ENCODE measurements at places on chromosomes 12 and 14. TPM values are rescaled to one million over a fixed set of nuclear protein-coding genes. Genes with fewer than 3 reads are reported as not detected.

Gene NEUROD4
- polyA plus RNA-seq, result not detected

Gene IKZF4
- 16.3 TPM for polyA plus RNA-seq

Gene PSMC6
- 105 TPM for polyA plus RNA-seq

Gene PAX9
- polyA plus RNA-seq, result 0.29 TPM

Gene TMCC3
- polyA plus RNA-seq, result 44.7 TPM

Gene SGPP1
- polyA plus RNA-seq, result 37.4 TPM

Gene IFNG-AS1
- polyA plus RNA-seq, result not detected

Gene RBP5
- 18.4 TPM for polyA plus RNA-seq

Gene NUMB
- polyA plus RNA-seq, result 86.4 TPM

Gene RDH11
- 52.3 TPM for polyA plus RNA-seq

Gene CAPZA3
- not detected for polyA plus RNA-seq

GRCh38 chr12:24133384-24133783, 183.9 kb upstream of the SOX5 start:
- no peak for DNase-seq

- no peak for DNase-seq
Measured at GRCh38 chr12:95790033-95790916, at the start of gene NTN4. Gene NTN4 (minus strand): TSS chr12:95790764. CDS start chr12:95790309, 455 bp downstream.

DNA sequence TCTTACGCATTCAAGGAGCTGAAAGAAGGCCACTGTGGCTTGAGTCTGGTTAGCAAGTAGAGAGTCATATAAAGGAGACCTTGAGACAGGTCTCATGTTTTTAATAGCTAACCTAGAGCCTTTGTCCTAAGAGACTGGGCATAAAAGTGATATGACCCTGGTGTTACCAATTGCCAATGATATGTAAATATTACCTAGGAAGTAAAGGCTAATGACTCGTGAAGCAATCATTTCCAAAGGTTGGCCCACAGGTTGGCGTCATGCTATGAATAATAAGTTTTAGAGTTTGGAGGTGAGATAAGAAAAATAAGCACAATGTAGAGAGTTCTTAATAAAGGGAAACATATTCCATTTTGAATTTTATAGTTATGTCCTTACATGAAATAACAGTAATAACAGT, 116.6 kb upstream of the PLEKHA5 start:
- DNase-seq, result no peak

DNA sequence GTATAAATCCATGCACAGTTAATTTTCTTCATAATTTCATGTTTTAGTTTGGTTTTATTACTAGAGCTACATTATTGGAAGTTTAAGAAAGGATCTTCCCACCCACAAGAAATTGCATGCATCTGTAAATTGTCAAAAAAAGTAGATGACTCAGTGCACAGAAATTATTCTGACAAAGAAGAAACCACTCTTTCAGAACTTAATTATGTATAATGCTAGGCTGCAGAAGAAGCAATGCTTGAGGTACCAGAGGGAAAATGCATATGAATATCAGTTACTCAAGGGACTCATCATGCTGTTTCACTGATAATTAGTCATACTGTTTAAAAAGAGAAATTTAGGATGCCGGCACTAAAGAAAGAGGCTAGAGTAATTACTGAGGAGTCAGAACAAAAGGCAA, 147.0 kb downstream of the SLC16A7 start:
- no peak for DNase-seq

DNA sequence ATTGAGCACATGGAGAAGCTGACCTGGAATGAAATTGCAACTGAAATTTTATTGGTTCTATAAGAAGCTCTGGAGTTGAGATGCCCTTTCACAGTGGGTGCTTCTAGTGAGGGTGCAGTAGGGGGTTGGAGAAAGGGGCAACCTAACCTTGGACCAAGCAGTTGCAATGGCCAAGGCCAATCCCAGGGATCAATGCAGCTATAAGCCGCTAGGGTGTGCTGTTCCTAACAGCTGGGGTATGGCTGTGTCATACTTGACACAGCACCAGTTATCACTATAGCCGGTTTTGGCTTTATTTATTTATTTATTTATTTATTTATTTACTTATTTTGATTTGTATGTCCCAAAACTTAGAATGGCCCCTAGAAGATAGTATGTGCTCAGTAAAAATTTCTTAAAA, 505.9 kb downstream of the FLRT2 start:
- no peak for DNase-seq

GRCh38 chr12:5969974-5970690, 25.1 kb upstream of the ANO2 start:
- DNase-seq, result no peak

DNA sequence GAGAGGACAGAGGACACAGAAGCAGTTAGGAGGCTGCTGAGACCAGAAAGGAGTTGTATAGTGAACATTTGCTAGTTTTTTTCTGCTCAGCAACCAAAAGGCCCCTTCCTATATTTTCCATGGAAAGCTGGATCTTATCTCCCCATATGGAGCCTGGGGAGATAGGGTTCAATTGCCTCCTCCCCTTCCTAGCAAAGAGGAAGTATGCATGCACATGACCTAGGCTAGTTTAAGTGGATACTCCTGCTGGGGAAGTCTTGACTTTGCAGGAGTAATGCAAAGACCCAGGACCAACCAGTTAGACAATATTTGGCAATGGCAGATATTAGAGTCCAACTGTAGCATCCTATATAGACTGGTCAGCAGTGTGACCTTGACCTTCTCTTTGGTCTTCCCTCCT, 15.1 kb downstream of the CHD8 start:
- no peak for DNase-seq

DNA sequence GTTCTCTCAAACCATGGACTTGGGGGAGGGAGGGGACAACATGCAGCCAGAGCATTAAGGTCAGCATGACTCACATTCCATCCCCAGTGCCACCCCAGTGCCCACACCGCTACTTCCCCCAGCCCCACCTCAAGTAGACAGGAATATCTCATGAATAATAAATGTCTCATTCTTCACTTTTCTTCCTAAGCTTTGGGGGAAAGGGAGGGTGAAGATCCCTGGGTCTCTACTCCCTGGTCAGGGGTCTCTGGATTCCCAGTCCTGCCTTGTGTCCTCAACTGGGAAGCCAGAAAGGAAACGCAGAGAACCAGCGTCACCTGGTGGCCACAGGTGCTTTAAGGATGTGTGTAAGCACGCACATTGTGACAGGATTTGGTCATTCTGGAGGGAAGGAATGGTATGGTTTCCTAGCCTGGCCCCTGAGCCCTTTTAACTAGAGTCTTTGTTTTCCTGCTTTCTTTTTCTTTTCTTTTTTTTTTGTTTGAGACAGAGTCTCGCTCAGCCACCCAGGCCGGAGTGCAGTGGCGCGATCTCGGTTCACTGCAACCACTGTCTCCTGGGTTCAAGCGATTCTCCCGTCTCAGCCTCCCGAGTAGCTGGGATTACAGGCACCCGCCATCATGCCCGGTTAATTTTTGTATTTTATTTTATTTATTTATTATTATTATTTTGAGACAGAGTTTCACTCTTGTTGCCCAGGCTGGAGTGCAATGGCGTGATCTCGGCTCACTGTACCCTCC, 3.4 kb downstream of the GPR84 start:
- DNase-seq, result no peak

DNA sequence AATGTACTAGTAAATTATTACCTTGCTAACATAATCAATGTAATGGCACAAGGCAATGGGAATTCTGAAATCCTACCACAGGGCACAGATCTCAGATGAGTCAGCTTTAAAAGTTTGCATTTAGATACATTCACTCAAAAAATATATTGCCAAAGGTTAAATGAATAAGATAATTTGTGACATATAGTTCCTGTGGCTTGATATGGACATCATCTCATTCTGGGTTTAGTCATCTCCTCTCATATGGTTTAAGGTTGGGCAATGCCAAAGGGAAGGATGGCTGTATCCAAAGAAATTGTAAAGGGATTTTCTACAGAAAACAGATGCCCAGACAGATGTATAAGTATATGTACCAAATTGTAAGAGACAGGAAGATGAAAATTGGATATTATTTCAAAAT, 1065.0 kb downstream of the LRFN5 start:
- DNase-seq, result no peak

DNA sequence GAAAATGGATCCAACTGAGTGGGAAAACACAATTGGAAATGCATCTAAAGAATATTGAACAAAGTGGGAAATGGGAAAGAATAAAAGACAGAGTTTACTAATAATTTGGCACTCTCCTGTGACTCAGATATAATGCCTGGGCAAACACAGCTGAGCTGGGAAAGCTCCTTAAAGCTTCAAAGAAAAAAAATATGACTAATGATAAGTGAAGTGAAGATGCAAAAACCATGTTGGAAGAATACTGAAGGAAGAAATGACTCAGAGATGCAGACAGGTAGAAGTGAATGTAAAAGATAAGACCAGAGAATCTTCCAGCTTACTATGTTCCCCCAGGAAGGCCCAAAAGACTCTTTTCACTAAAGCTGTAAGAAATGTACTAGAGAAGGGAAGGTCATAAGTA, 62.4 kb upstream of the FOXG1 start:
- no peak for DNase-seq

GRCh38 chr12:31627456-31628054, 31.9 kb upstream of the ETFBKMT start:
- no peak for DNase-seq

DNA sequence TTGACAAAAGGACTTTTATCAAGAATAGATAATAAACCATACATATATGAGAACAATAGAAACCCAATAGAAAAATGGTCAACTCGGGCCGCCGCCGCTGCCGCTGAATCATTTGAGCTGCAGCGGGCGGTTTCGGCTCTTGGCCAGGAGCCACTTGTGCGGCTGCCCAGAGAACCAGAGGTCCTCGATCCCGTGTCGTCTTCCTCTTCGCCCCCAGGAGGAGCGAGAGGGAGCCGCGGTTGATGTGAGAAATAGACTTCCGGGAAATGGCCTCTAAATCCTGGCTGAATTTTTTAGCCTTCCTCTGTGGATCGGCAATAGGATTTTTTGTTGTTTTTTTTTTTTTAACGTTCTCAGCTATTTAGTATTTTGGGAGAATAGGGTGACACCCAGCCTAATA, 44.8 kb downstream of the CPSF6 start:
- peak; percentile 20 for DNase-seq

GRCh38 chr14:69632593-69633151, 21.3 kb downstream of the SUSD6 start:
- DNase-seq, result no peak

- no peak for DNase-seq
Measured at GRCh38 chr12:89935850-89936249, 227.2 kb upstream of the ATP2B1 start.

DNA sequence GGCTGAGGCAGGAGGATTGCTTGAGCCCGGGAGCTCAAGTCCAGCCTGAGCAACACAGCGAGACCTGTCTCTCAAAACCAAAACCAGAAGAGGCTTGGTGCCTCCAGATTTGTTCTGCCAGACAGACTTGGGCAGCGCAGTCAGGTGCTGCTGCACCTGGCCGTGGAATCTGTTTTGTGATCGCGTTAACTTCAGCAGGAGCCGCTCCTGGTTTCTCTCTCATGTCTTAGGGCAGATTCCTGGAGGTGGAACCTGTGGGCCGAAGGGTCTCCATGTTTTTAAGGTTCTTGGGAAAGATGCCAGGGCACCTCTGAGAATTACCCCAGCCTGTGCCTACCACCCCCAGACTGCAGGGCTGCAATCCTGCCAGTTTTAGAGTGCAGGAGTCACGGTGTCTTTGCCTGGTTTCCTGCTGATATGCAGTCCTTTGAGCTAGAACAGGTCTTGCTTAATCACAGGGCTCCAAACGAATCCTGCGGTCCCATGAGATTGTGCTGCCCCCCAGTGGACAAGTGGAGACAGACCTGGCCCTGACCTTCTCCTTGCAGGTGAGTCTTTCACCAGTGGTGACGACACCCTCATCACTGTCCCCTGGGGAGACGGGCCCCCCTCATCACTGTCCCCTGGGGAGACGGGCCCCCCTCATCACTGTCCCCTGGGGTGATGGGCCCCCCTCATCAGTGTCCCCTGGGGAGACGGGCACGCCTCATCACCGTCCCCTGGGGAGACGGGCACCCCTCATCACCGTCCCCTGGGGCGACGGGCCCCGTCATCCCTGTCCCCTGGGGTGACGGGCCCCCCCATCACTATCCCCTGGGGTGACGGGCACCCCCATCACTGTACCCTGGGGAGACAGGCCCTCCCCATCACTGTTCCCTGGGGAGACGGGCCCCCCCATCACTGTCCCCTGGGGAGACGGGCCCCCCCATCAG, 37.6 kb downstream of the PACS2 start:
- DNase-seq, result peak; percentile 59
